Activated CD4-positive, alpha-beta T cell treated with anti-CD3 and anti-CD28 coated beads, Interleukin-2, amount 10 ng/mL, durations not matched to agents 7 days and 5 days (primary cell): ENCODE measurements at places on chromosomes 4 and X.
A peak's percentile ranks its signal among the peaks of the same experiment; 100 is the strongest.

DNA sequence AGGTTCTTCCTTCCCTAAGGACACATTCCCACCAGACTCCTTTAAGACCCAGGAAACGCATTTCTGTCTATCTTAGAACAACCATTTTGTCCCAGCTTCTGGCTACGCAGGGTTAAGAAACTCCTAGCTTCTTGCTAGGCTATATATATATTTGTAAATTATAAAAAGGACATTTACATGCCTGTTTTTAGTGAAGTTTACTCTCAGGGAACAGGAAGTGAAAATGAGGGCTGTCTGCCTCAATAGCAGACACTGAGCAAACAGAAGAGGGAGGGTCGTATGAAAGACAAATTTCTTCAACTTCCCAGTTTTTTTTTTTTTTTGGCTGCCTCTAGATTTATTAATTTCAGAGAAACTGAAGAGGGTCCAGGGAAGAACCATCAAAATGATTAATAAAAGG lies 9.3 kb upstream of the FRMPD3 start:
- DNase-seq, result no peak

DNA sequence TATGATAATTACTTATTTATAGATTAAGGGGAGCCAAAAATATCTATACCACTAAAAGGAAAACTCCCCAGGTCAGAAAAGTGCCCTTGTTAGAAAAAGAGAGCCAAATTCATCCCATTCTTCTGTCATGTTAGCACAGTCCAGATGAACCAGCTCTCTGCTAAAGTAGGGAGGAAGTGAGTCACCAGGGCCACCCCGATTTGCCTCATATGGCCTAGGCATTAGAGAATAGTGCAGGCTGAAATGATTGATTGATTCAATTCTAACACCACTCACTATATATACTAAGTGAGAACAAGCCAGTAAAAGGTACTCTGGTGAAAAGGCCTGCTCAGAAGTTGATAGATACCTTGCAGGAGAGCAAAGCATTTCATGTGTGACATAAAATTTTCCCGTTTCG lies 94.5 kb downstream of the SRPX start:
- DNase-seq, result no peak

DNA sequence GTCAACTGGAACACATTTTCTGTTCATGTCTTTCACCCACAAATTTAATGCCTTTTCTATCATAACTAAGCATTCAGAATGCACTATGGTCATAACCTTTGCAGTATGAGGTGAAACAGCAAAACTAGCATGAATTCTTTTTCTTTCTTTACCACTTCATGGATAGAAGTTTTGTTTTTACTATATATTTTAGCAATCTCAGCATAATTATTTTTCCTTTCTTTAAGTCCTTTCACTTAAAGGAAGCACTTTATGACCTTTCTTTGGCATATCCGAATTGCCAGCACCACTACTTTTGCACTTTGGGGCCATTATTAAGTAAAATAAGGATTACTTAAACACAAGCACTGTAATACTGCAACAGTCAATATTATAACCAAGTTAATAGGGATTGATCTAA lies 115.1 kb upstream of the DKK2 start:
- no peak for DNase-seq

DNA sequence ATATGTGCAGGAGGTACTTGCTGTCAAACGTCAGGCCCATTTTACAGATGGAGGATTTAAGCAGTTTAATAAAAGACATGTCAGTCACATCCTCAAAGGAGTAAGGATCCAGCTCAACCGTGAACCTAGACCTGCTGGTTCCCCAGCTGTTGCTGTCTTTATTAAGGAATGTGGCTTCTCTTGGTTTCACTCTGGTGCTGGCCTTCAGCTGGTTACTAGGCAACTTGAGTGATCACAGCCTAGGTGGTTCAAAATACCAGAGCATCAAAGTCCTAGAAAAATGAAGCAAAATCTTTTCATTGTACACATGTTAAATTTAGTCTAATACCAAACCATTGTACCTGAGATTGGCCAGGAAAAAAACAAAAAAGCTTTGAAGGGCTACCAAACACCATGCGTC lies 32.7 kb upstream of the GLRA2 start:
- DNase-seq, result no peak

DNA sequence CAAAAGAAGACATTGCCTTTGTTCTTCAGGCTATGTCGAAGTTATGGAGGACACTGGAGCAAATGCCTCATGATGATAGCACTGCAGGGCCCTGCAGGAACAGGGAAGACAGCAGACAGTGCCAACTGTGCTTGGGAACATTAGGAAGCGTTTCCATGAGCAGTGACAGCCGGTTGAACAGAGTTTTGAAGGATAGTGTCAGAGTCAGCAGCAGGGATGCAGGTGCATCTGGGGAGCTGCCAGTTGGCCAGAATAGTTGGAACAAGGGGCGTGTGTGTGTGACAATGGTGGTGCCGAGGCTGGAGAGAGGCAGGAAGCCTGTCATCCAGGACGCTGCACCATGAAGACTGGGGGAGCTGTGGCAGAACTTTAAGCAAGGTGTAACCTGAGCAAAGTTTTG lies 88.6 kb downstream of the SHROOM3 start:
- DNase-seq, result no peak

DNA sequence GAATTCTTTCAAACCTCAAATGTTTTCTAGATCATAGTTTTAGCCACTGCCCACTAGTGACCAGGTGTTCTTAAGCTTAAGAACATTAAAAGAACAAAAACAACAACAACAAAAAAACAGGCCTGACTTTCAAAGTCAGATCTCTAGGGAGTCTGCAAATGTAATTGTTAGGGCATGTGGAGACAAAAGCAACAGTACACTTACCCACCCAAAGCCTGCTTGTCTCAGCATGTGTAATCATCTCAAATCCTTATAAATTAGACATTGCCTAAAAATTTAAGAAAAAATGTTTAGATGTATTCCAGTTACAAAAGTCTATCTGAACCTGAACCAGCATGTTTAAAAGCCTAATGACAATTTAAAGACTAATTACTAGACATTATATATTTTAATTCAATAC lies 79.9 kb downstream of the SLC7A11 start:
- DNase-seq, result no peak

GRCh38 chrX:31266203-31267076 lies 194.6 kb upstream of the FTHL17 start:
- peak; percentile 5 for DNase-seq
